ENCODE measurements at places on chromosomes 7 and 10.

DNA sequence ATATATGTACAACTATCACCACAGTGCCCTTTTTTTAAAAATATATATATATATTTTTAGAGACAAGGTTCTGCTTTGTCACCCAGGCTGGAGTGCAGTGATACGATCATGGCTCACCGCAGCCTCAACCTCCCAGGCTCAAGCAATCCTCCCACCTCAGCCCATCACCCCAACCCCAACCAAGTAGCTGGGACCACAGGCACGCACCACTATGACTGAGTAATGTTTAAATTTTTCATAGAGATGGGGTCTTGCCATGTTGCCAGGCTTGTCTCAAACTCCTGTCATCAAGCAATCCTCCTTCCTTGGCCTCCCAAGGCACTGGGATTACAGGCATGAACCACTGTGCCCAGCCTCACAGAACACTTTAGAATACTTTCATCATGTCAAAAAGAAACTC is 234.9 kb downstream of the SH2D4B start:
- no peak for DNase-seq

DNA sequence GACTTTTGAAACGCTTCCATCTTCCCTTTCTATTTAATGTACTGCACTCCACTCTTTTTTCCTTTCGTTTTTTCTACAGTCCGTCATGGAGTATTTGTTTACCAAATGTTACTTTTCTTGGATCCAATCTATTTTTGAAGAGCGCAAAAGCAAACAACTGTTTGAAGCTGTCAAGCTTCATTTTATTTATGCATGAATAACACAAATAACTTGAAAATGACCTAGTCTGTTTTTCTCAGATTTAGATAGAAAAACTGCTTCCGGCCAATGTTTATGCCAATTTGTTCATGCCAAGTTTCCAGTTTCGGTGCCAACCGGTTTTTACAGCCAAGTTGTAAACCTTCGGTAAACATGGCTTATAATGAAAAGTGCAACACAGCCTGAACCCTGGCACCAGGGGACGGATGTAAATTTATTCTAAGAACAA is 150.9 kb upstream of the KLF6 start:
- DNase-seq = no peak

- no peak for DNase-seq
Observed at GRCh38 chr7:4151926-4152549, 530.1 kb upstream of the FOXK1 start.

DNA sequence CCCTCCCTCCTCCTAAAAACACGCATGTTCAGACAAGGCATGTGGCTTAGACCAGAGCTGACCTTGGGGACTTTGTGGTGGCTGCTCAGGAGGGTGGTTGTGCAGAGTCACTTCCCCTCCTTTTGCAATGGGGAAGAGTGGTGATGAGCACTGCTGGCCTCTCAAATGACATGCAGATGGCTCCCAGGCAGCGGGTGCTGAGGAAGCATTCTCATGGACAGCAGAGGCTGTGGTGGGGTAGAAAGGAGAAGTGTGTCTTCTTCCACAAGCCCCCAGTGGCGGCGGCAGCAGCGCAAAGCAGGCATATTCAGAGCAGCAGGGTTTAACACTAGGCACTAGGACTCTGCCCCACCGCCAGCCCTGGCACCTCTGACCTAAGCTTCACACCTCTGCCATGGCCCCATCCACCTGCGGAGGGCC is 105.9 kb upstream of the ANLN start:
- no peak for DNase-seq

GRCh38 chr10:4437791-4438190 is 388.2 kb upstream of the AKR1E2 start:
- no peak for DNase-seq

GRCh38 chr10:17742918-17743317 is 9.1 kb upstream of the TMEM236 start:
- peak; percentile 67 for DNase-seq

DNA sequence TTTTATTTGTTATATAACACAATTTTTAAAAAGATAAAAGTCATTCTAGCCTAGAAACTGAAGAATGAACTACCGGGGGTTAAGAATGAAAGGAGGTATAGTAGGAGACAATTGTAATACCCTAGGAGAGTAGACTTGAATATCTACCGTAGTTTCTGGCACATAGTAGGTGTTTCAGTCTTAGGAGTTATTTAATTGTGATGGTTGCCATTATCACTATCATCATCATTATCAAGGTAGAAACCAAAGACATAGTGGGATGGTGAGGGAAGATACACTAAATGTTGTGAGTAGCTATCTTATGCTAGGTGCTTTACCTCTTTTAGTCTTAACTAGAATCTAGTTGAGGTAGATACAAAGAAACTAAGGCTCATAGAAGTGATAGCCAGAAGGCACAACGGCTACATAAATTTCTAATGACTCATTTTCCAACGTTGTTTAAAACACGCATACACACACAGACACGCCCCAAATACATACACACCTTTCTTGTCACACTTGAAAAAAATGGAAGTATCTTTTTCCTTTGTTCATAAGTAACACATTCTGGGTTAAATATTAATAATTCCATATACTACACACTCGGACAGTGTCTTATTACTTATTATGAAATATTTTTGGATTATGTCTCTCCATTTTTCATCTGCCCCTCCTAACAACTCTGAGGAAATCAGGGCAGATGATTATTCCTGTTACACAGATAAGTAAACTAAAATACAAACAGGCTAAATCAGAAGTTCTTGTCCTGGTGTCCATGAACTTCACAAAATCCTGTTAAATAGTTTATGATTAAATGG is 2.0 kb upstream of the ANLN start:
- no peak for DNase-seq

GRCh38 chr7:30186725-30187124 is 51.9 kb downstream of the MTURN start:
- no peak for DNase-seq

GRCh38 chr10:62514079-62514693 is 140.0 kb downstream of the ZNF365 start:
- DNase-seq = no peak

DNA sequence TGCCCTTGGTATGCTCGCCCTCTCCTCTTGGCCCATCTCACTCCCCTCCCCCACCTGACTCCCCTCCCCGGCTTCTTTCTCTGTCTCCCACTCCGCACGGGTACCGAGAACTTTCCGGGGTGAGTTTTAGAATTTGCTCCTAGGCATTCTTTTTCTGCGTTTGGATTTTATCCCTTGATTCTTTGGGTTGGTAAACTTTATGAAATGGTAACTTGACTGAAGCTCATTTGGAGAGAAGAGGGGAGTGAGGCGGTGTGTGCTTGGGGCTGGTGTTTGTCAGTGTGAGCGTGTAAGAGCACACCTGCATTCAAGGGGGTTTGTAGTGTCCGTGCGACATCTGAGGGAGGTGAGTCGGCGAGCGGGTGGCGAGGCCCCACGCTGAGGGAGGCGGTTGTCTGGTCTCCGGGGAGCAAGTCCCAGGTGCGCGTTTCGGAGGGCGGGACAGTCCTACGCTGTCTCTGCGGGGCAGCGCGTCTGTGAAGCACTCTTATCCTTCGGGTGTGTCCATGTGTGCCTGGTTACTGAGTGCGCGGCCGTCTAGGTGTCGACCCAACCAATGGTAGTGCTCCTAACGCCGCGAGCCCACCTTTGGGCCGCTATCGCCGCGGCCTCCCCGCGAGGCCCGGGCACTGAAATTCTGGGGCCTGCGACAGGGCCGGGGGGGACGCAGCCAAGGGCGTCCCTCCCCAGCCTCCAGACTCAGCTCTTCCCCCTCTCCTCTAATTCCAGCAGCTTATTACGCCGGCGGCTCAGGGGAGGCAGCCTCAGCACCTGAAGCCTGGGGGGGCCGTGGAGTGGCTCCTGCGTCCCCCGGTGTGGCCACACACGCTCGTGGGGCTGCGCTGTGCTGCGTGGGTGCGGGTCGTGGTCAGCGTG is 2.6 kb upstream of the ZNF503 start:
- DNase-seq = no peak

DNA sequence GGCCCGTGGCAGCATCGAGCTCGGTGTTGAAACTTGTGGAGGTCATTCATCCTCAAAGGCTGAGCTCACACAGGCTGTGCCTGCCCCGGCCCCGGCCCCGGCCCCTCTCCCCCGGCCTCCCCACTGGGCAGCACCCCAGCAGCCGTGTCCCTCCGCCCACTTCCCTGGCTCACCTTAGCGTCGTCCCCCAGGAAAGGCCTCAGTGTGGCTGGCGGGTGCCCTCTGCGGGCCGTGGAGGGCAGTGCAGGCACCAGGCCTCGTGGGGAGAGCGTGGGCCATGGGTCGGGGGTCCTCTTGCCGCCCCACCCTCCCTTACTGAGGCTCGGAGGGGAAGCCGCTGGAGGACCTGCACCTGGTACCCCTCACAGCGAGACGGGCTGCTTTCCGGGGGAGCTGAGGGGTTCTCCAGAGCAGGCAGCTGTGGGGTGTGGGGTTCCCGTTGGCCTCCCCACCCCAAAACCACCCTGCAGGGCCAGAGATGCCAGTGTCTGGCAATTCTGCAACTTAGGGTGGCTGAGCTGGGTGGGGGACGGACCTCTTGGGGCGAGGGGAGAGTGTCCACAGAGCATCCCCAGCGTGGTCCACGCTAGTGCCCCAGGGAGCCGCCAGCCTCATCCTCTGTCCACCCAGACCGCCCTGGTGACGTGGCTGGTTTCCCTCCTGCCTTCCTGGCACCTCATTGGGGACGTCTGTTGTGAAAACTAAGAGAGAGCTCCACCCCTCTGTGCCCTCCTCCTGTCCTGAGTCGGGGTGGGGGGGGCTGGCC is 44.2 kb upstream of the DPYSL4 start:
- peak; percentile 37 for DNase-seq

DNA sequence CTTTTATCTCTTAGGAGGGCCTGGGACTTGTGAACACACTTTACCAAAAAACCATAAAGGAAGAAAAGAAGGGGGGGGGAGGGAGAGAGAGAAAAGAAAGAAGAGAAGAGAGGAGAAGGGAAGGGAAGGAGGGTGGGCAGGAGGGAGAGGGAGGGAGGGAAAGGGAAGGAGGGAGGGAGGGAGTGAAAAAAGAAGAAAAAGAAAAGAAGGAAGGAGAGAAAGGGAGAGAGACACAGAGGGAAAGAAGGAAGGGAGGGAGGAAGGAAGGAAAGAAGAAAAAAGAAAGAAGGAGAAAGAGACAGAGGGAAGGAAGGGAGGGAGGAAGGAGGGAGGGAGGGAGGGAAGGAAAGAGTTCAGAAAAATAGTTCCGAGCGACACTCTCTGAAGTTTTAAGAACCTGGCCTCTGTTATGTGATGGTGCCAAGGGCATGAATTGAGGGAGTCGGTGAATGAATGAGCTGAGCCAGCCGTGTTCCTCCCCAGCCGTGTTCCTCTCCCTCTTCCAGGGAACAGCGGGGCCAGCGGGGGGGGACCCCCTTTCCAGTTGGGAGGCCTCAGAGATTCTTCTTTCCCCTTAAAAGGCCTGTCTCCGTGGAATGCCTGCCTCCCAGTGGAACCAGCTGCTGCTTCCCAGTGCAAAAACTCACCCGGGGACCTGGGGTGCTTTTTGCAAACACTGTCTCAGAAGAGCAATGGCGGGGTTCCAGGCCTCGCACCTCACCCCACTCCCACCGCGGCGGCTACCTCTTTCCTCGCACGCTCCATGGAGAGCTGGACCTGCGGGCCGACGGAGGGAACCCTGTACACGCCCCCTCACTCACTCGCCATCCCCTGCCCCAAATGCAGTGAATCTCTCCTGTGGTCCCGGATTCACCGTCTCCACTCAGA is 84.1 kb downstream of the FOXL3 start:
- no peak for DNase-seq

- DNase-seq = no peak
Observed at GRCh38 chr10:126930883-126931503, 25.8 kb downstream of the DOCK1 start.

DNA sequence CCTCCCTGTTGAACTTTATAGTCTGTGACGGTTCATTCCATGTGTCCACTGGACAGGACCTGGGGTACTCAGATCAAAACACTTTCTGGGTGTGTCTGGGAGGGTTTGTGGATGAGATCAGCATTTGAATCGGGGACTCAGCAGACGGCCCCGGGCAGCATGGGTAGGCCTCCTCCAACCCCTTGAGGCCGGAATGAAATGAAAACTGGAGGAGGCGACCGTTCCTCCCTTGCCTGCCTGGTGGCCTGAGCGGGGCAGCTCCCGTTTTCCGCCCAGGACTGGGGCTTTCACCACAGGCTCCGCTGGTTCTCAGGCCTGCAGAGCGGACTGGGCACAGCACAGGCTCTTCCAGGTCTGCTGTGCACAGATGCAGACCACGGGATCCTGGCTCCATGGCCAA is 247.7 kb downstream of the MAD1L1 start:
- no peak for DNase-seq

DNA sequence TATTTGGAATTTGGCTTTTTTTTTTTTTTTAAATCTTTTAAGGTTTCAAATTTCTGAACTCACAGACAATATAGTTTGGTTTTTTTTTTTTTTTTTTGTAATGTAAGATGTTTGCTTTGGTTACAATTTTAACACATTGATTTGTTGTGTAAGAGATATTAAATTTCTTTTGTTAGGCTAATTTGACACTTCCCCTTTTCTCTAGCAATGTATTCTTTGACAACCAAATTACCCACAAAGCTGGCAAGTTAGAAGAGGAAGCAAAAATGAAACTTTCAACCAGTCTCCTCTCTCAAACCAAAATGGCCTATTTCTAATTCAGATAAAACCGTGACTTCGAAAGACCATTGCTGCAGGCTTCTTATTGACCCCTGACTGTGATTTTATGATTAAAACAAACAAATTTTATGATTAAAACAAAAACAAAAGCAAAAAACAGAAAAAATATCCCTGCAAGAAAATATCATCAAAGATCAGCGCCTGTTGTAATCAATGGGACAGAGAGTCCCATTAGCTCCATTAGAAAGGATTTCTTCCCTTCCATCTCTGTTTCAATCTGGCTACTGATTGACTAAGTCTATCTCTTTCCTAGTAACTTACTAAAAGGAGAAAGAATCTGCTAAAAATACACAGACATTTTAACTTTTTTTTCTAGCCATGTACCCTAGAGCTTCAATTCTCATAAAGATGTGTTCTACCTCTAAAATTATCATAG is 489.2 kb downstream of the MDFIC start:
- no peak for DNase-seq

- DNase-seq = no peak
Observed at GRCh38 chr10:59971915-59972314, 65.6 kb upstream of the CCDC6 start.

GRCh38 chr7:83547526-83547925 is 101.4 kb downstream of the SEMA3E start:
- DNase-seq = no peak

GRCh38 chr10:121532292-121532864 is 65.9 kb downstream of the FGFR2 start:
- no peak for DNase-seq

GRCh38 chr7:117706210-117706609 is 167.0 kb downstream of the CTTNBP2 start:
- no peak for DNase-seq

GRCh38 chr10:125011926-125012705 is 70.2 kb downstream of the ZRANB1 start:
- DNase-seq = no peak

DNA sequence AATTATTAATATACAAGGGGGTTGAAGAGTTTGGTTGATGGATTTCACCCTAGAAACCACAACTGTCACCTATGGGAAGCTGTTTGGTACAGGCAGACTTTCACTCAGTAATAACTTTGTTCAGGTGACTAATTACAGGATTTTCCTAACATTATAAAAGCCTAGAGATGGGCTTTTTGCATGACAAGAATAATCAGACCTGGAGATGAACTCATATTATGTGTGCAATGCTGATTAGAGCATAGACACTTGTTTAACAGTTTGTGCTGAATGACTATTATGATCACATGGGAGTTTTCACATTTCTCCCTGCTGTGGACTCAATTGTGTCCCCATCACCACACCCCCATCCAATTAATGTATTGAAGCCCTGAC is 90.2 kb upstream of the STEAP4 start:
- DNase-seq = no peak
